Activated CD8-positive, alpha-beta memory T cell treated with anti-CD3 and anti-CD28 coated beads for 36 hours (primary cell): ENCODE measurements at places on chromosomes 16 and 17. TPM values are rescaled to one million over a fixed set of nuclear protein-coding genes. Genes with fewer than 3 reads are reported as not detected.

PRRT2 gene
- total RNA-seq, result 1.1 TPM

ATP2A1 gene
- 1.7 TPM for total RNA-seq

EFNB3 gene
- total RNA-seq, result not detected

TP53TG3 gene
- total RNA-seq, result not detected

TMC8 gene
- total RNA-seq, result 144 TPM

SMIM36 gene
- not detected for total RNA-seq

PRSS27 gene
- 1.3 TPM for total RNA-seq

ADAD2 gene
- not detected for total RNA-seq

PPL gene
- not detected for total RNA-seq

BRICD5 gene
- 12.6 TPM for total RNA-seq

PHOSPHO1 gene
- not detected for total RNA-seq

MRPL12 gene
- 235 TPM for total RNA-seq

PPP1R9B gene
- total RNA-seq, result 69.6 TPM

SAT2 gene
- total RNA-seq, result 20.0 TPM

TEKT5 gene
- total RNA-seq, result not detected

SBK1 gene
- 2.6 TPM for total RNA-seq

TMED6 gene
- 1.4 TPM for total RNA-seq

MT4 gene
- not detected for total RNA-seq

WNT9B gene
- total RNA-seq, result not detected

CPNE7 gene
- 7.0 TPM for total RNA-seq

SEZ6 gene
- total RNA-seq, result not detected

NPTX1 gene
- total RNA-seq, result 0.48 TPM

IRX3 gene
- total RNA-seq, result not detected

P2RX5 gene
- 15.4 TPM for total RNA-seq

SLC12A3 gene
- not detected for total RNA-seq

SAMD14 gene
- total RNA-seq, result 1.0 TPM

ALDOC gene
- 36.2 TPM for total RNA-seq
